ELR (cell line): ENCODE measurements at places on chromosomes 5 and 9.

DNA sequence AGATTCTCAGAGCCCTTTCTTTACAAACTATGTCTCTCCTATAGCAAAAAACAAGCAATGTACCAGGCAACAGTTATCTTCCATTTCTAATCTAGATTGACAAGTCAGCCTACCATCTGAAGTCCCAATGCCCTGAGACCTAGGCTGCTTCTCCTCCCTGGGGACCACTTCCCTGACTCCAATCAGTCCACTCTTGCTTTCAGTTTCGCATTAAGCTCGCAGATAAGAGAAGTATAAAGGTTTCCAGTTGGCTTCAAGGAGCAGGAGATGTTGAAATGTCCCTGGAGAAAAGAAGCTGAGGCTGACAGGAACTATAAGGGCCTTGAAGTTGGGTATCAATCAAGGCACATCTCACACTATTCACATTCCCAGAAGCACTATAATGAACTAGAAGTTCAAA lies 32.3 kb downstream of the ERP44 start:
- no peak for DNase-seq

GRCh38 chr9:16611983-16612382 lies 258.5 kb downstream of the BNC2 start:
- no peak for DNase-seq

DNA sequence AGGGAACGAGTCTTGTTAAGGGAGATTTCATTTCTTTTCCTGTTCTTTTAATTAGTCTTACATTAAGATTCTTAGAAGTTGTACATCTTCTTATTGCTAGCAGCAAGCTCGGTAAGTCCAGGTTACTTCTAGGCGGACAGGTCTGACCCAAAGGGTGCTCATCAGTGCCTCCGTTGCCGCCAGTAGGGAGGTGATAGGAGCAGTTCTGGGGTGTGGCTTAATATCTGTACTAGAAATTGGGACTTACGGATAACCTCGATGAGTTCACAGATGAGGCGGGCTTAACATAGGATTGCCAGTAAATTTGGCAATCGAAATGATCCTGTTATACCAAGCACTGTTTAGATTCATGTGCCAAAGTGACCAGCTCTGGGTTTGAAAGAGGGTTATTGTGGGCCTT lies 278.8 kb downstream of the FANCC start:
- no peak for DNase-seq

DNA sequence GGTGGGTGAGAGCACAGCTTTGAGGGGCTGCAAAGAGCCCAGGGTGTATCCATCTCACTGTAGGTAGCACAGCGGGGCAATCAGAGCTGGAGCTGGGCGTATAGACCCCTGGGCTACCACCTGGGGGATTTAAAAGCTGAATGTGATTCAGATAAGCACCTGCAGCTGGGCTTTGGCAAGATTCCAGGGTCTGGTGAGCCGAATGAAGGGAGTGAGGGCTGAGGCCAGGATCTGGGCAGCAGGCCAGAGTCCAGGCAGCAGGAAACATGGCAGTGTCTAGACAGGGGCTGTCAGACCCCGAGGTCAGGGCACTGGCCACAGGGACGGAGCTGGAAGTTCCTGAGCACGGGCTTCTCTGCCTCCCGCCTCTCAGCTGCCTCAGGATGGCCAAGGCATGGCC lies 8.7 kb downstream of the ASS1 start:
- DNase-seq: no peak

DNA sequence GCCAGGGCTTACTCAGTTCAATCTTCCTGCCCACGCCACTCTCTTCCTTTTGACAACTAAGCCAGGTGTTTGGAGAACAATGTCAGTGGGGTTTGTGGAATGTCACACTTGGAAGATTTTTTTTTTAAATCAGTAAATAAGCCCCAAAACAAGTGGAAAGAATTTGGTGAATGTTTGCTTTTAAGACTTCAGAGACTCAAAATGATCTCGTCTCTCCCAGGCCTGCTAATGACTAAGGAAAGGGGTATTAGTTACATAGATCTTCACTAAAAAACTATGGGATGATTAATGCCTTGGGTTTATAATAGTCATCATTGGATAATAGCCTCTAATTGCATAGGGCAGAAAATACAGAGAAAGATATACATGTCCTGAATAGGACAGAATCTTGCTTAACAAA lies 166.4 kb downstream of the DMRT2 start:
- peak; percentile 64 for DNase-seq

DNA sequence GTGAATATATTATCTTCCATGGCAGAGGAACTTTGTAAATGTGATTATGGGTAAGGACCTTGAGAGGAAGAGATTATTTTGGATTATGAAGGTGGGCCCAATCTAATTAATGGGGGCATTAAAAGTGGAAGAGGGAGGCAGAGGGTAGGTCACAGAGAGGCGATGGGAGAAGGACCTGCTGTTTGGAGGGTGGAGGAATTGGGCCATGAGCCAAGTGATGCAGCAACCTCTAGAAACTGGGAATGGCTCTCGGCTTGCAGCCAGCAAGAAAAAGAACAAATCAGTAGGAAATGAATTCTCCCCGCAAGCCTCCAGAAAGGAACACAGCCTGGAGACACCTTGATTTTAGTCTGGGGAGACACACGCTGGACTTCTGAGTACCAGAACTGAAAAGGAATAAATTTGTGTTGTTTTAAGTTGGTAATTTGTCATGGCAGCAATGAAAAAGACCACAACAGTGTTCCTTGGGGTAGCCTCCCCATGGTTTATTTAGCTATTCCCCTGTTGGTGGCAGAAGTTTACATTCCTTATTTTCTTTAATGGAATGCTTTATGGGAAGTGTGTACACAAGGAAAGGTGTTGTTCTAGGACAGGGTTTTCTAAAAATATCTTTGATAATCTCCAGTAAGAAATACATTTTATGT lies 103.6 kb downstream of the HSPA4 start:
- DNase-seq: no peak

GRCh38 chr5:172561151-172561550 lies 79.9 kb upstream of the NEURL1B start:
- DNase-seq: peak; percentile 43

DNA sequence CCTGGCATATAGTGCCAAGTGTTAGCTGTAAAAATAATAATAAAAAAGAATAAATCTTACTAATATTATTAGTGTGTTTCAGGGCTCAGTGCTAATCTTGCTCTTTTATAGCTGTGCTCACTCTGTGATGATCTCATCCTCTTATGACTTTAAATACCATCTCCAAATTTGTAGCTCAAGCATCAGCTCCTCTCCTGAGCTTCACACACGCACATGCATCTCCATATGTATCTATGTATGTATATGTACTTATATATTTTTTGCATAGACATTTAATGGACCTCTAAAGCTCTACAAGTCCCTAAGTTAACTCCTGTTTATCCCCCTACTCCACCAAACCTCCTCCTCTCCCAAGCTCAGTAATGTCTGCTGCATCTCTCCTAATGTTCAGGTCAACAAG lies 170.8 kb upstream of the NR3C1 start:
- DNase-seq: no peak

- DNase-seq: no peak
These were observed 5.6 kb downstream of the GNPDA1 start for GRCh38 chr5:142007237-142007544.

- DNase-seq: no peak
These were observed 180.6 kb downstream of the FGF18 start for GRCh38 chr5:171599957-171600612.

GRCh38 chr5:31478901-31479300 lies 53.0 kb downstream of the DROSHA start:
- no peak for DNase-seq

- no peak for DNase-seq
These were observed 59.2 kb downstream of the NSUN2 start for GRCh38 chr5:6573651-6574101.

DNA sequence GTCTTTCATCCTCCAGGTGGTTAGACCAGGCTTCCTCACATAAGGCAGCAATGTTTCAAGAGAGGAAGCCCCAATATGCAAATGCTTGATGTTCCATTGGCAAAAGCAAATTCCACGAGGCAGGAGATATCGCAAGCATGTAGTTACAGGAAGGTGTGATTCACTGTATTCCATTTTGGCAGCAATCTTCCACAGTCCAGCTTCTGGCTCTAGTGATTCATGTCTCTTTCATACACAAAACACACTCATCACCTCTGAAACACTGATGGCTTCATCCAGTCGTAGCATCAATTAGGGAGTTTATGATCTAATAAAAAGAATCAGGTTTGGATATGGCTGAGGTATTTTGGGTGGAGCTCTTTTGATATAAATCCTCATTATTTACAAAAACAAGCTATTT lies 552.2 kb upstream of the RIOK2 start:
- peak; percentile 92 for DNase-seq

DNA sequence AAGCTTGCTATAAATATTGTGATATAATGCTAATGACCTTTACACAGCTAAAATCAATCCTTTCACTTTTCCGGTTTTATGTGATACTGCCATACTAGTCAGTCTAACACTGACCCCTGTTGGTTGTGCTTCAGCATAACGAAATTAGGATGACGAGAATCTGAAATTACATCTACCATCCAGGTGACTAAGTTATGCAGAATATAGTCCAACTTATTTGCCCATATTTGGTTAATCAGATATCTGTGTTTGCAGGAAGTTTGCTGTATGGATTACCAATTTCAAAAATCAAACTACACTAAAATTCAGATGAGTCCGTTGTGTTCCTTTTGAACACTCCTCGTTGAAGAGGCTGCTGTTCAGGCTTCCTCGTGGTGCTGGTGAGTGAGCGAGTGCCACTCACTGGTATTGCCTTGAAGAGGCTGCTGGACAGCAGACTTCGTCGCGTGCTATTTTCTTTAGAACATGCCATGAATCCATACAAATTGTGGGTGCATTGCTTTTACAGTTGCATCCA lies 32.5 kb downstream of the TENT4A start:
- peak; percentile 71 for DNase-seq

GRCh38 chr9:116087751-116088194 lies 65.8 kb upstream of the PAPPA start:
- peak; percentile 77 for DNase-seq

GRCh38 chr5:337563-338130 lies 16.1 kb downstream of the AHRR start:
- DNase-seq: peak; percentile 66

- DNase-seq: no peak
These were observed 118.1 kb upstream of the LMX1B start for GRCh38 chr9:126495411-126496180.

- no peak for DNase-seq
These were observed 277.9 kb upstream of the IRX2 start for GRCh38 chr5:3029396-3029795.

- DNase-seq: peak; percentile 66
These were observed 31.1 kb upstream of the FGF1 start for GRCh38 chr5:142716963-142717362.

DNA sequence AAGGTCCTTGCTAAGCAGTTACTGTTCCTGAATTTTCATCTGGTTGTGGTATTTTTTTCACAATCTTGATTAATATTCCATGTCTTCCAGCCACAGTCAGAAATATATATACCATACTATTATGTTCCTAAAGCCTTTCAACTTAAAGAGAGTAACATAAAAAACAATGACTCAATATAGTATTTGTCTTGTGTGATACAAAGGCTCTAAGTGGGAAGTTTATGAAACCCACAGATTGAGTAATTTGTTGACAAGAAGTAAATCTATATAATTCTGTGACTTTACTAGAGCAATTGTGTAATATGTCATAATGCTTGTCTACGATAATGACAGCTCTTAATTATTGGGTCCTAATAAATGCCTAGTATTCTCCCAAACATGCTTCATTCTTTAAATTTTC lies 509.4 kb downstream of the ISL1 start:
- no peak for DNase-seq

GRCh38 chr9:68741704-68742332 lies 36.8 kb downstream of the PIP5K1B start:
- DNase-seq: no peak

GRCh38 chr5:73735032-73735734 lies 109.2 kb downstream of the ARHGEF28 start:
- DNase-seq: no peak

- no peak for DNase-seq
These were observed 427.5 kb downstream of the PIK3R1 start for GRCh38 chr5:68643064-68643463.

DNA sequence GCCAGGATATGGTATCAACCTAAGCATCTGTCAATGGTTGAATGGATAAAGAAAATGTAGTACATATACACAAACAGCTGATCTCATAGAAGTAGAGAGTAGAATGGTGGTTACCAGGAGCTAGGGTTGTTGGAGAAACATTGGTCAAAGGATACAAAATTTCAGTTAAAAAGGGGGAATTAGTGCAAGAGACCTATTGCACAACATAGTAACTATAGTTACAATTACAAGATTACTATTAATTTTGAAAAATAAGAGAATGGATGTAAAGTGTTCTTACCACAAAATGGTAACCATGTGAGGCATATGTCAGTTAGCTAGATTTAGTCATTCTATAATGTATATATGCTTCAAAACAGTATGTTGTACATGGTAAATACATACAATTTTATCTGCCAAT lies 28.8 kb upstream of the ELOVL7 start:
- DNase-seq: no peak

DNA sequence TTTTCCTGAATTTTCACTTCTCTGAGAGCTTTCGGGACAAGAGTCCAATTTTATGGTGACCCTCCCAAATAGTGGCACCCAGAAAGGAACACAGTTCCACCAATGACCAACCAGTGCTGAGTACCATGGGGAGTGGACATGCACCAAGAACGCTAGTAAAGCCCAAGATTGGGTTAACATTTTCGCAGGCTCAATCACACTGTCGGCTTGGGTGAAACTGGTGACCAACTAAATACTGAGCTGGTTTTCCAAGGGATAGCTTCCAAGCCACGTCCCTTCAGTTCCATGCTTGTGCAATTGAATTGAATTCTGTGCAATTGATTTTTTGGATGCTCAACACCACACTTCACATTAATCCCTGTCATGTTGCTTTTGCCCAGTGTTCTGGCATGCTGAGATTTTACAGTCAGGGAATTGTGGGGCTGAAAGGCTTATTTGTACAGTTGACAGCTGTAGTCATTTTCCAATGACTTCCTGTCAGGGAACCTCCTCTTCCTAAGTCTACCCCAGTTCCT lies 37.6 kb upstream of the TRMT10B start:
- no peak for DNase-seq

GRCh38 chr5:133996683-133997252 lies 8.0 kb downstream of the VDAC1 start:
- peak; percentile 27 for DNase-seq

GRCh38 chr5:133839721-133840120 lies 128.7 kb downstream of the C5orf15 start:
- DNase-seq: no peak
